ENCODE measurements at places on chromosomes 6 and 20.

- peak; percentile 89 for DNase-seq
These were observed 32.6 kb downstream of the C6orf15 start for GRCh38 chr6:31079656-31080261.

DNA sequence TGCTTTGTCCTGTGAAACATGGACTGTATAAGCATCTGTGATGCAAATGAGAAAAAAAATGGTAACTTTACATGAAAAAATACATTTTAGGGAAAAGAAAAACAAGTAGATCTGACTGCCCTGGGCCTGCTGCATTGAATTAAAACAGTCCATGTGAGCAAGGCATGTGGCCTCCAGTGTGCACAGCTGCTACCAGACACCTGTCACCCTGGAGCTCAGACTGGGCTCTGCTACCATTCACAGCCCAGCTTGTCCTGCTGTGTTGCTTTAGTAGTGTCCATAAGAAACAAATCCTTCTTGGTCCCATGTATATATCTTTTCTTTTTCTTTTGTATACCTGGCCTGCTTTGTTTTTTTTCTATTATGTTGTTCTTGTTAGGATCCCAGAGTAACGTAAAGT is 315.9 kb downstream of the NKAIN2 start:
- DNase-seq, result no peak

DNA sequence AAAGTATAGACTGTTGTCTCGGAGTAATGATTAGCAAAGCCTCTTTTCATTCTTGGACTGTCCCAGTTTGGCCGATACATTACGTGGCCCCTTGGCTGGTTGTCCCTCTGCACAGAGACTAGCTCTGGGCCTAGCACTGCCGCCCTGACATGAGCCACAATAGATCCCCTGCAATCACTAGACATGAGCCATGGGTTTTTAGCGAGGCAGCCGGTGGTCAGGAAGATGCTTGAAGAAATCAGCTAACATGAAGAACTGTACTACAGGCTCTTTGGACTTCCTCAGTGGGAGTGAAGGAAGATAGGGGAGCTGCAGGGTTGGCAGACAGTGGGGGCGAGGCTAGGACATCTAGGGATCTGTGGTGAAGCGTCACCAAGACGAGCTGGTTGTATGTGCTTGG is 11.0 kb downstream of the DUSP22 start:
- DNase-seq, result no peak

- no peak for DNase-seq
These were observed 29.0 kb upstream of the BTBD3 start for GRCh38 chr20:11888648-11889047.

GRCh38 chr6:110329348-110329713 is 28.8 kb downstream of the METTL24 start:
- no peak for DNase-seq

- no peak for DNase-seq
These were observed 675.1 kb upstream of the MMS22L start for GRCh38 chr6:97958134-97958533.

GRCh38 chr20:61355585-61355984 is 103.5 kb downstream of the CDH4 start:
- no peak for DNase-seq

- DNase-seq, result no peak
These were observed 23.0 kb downstream of the L3MBTL1 start for GRCh38 chr20:43530321-43531090.

DNA sequence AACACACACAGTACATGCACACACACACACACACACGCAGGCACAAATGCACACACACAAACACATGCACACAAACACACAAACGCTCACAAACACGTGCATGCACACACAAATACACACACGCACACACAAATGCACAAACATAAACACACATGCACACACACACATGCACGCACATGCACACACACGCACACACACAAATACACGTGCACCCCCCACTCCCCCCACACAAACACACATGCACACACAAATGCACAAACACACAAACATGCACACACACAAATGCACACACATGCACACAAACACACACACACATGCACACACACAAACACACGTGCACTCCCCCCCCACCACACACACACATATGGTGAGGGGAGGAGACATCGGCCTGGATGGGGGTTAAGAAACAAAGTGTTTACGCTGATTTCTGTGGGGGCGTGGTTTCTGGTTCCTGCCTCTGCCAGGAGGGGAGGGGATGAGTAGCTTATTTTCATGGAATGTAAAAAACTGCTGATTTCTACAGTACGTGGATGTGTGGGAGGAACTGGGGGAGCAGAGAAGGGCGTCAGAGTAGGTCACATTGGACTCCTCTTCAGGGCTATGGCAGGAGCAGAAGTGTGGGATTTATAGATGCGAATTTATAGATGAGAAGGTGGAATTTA is 607.2 kb downstream of the QKI start:
- DNase-seq, result no peak

DNA sequence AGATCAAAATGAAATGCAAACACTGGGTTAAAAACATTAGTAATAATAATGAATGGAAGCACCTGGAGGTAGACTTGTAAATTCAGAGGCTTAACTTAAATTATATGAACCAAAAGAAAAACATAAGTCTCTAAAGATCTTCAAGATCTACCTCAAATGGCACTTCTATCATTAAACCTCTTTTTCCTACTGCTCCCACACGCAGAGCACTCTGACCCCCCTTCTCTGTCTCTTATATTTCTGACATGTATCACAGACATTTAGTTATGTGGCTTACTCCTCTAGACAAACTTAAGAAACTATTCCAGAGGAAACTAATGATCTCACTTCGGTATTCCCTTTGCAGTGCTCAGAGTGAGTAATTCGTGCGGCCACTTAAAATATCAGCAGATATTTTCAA is 1.1 kb downstream of the TBC1D32 start:
- no peak for DNase-seq

GRCh38 chr20:10731190-10731965 is 57.6 kb upstream of the JAG1 start:
- no peak for DNase-seq

DNA sequence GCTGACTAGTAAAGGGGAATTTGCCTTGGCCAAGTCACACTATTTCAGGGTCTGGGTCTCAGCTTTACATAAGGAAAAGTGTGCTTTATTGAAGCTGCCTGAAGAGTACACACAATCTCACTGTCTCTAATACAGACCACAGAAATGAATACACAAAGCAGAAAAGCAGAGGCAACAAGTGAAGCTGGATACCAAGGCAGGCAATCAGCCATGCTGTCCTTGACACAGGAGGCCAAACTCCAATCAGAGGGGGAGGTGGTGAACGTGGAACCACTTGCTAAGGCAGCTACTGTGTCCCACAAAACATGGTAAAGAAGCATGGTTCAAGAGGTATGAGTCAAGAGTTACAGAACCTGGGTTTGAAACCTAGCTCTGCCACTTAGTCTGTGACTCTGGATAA is 21.8 kb upstream of the CCND3 start:
- DNase-seq, result no peak

GRCh38 chr6:119160911-119161310 is 82.4 kb upstream of the FAM184A start:
- no peak for DNase-seq

DNA sequence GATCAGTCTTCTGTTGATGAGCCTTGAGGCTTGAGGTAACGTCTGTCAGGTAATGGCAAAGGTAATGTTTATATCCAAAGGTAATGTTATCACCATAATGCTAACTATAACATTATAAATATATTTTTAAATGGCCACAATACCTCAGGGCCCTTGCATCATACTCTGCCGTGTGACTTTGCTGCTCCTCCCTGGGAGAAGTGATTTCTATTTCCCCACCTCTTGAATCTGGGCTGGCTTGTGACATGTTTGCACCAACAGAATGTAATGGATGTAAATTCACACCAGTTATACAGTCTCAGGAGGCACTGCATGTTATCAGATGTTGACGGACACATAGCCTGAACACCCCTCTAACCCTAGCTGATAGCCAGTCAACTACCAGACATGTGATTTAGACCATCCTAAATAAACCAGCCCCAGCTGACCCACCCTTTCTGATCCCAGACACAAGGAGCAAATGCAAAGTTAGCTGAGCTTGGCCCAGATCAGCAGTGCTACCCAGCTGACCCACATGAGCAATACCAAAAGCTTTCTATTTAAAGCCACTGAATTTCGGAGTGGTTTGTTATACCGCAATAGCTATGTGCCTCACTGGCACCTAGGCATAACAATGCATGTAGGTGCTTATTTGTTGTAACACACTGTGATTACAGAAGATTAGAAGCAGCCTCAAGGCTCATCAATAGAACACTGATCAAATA is 93.8 kb upstream of the SIRPA start:
- DNase-seq, result no peak

GRCh38 chr20:2475850-2476741 is 5.5 kb upstream of the SNRPB start:
- DNase-seq, result no peak

DNA sequence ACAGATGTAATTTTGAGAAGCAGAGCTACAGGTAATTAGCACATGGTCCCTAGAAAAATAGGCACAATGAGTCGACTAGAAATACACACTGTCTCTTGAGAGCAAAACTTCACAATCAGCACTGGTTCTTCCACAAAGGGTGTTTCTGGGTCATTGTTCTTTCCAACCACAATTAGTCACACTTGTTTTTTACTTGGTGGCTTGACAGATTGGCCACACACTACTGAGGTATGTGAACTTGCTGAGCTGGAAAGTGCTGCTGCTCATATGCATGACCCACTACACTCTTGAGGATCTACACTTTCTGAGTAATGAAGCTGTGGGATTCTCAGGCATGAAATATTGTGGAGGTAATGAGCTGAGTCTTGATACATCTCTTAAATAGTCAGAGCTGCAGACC is 347.7 kb downstream of the BCKDHB start:
- peak; percentile 29 for DNase-seq

DNA sequence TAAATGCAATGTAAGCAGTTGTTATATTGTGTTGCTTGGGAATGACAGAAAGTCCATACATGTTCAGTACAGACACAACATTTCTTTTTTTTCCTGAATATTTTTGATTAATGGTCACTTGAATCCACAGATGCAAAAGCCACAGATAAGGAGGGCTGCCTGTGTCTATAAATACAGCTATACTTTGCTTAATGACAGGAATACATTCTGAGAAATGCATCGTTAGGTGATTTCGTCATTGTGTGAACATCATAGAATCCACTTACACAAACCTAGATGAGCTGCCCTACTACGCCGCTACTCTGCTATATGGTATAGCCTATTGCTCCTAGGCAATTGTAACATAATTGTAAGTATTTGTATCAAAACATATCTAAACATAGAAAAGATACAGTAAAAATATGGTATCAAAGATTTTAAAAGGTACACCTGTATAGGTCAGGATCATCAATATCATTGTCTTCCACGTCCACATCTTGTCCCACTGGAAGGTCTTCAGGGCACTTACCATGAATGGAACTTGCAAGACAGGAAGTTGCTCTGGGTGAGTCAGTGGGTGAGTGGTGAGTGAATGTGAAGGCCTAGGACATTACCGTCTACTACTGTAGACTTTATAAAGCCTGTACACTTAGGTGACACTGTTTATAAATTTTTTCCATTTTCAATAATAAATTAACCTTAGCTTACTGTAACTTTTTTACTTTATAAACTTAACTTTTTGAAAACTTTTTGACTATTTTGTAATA is 27.9 kb upstream of the POPDC3 start:
- DNase-seq, result peak; percentile 23

DNA sequence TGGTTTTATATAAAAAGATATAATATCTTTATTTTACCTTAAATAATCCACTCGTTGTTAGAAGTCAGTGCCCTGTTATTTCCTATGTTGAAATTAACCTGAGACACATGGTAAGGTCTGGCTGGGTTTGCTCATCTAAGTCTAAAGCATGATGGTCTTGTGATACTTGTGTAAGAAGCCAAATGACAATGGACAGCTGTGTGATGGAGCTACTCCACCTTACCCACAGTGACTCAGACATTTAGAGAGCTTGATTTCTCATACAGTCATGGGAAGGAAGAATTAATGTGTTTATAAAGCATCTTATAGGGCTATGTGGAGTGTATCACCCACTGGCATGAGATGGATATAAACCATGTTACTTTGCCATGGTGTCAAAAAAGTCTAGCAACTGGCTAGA is 11.7 kb downstream of the CTCFL start:
- DNase-seq, result no peak

DNA sequence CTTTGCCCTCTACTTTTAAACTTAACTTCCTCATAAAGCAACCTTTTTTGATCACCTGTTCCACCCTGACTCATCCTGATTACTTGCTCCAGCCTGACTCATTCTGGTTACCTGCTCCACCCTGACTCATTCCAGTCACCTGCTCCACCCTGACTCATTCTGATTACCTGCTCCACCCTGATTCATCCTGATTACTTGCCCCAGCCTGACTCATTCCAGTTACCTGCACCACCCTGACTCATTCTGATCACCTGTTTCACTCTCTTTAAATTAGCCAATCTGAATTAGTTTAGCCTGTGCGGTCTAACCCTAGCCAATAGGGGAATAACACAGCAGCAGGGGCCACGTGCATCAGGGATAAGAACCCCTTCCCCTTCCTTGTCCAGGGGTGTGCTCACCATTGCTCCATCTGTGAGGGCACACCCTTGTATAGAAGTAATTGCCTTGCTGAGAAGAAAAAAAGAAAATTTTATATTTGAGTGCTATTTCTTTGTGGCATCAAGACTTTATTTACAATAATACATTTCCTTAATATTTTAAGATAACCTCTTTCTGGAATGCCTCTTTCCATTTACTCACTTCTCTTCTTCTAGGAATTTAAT is 17.9 kb downstream of the HLA-G start:
- DNase-seq, result peak; percentile 83

DNA sequence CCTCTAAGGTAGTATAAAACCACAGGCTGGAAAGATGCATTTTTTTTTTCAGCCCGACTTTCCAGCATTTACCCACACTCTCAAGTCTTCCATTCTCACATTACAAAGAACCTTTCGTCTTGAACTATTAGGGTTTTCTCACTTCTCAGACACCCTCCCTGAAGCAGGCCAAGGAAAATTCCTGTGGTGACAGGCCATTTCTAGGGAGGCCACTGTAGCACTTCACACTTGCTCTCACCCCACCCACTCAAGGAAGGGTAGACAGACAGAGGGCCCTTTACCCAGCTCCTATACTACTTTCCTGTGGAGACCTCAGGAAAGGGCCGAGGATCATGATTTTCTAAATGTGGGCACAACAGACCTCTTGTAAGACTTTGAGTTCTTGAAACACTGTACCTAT is 27.7 kb downstream of the KCNS1 start:
- DNase-seq, result no peak

DNA sequence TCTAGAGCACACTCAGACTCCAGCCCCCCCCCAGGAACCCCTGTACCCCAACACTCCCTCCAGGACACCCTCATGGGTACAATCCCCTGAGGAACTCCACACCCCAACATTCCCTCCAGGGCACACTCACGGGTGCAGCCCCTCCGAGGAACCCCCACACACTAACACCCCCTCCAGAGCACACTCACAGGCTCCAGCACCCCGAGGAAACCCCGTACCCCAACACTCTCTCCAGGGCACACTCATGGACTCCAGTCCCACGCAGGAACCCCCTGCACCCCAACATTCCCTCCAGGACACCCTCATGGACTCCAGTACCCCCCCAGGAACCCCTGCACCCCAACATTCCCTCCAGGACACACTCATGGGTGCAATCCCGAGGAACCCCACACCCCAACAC is 31.6 kb downstream of the LAMA5 start:
- no peak for DNase-seq

GRCh38 chr6:93209358-93209757 is 210.0 kb downstream of the EPHA7 start:
- DNase-seq, result no peak

GRCh38 chr6:1326535-1327121 is 14.7 kb downstream of the FOXQ1 start:
- DNase-seq, result no peak
